ENCODE measurements at places on chromosomes 3 and 15.
A peak's percentile ranks its signal among the peaks of the same experiment; 100 is the strongest.

DNA sequence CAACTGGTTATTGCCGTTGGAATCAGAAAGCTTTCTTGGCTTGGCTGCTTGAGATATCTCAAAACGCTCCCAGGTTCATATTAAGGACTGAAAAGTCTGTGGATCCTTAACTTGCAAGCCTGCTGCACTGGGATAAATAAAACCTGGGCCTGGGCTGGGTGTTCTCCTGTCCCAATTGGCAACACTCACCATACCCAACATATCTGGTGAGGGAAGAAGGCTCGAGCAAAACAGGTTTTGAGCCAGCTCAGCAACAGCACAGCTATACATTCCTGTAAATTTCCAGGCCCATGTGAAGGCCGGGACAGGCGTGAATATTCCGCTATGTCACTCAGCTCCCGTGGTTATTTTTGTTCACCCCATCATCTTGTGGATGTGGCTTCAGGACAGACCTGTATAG is 169.0 kb upstream of the BCL6 start:
- no peak for DNase-seq

GRCh38 chr15:77514641-77515402 is 94.1 kb downstream of the HMG20A start:
- no peak for DNase-seq

- no peak for DNase-seq
These were observed 208.6 kb downstream of the NFKBIZ start for GRCh38 chr3:102057781-102058421.

DNA sequence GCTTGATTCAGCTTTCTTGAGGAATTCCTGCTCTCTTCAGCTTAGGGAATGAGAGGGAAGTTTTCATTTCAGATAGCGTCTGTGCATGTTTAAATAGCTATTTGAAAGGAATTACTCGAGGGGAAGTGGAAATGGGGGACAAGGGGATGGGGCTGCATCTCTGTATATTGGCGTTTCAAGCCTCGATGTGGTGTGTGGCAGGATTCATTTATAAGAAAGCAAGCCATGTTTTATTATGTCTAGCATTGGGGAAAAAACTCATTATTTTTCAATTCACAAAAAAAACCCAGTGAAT is 1.0 kb downstream of the ATP2C1 start:
- no peak for DNase-seq

- no peak for DNase-seq
These were observed 127.2 kb downstream of the SLCO3A1 start for GRCh38 chr15:91980502-91981267.

DNA sequence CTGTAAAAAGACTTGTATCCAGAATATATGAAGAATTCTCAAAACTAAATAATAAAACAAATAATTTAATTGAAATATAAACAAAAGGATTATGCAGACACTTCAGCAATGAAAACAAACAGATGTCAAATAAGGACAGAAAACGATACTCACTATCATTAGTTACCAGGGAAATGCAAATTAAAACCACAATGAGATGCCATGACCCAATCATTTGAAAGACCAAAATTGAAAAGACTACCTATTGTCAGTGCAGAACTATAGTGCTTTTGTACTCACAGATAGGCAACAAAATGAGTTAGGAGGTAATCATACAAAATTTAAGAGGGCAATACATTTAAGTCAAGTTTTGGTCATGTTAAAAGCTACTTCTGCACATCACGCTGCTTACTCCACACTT is 31.6 kb upstream of the OR5K4 start:
- DNase-seq, result no peak

DNA sequence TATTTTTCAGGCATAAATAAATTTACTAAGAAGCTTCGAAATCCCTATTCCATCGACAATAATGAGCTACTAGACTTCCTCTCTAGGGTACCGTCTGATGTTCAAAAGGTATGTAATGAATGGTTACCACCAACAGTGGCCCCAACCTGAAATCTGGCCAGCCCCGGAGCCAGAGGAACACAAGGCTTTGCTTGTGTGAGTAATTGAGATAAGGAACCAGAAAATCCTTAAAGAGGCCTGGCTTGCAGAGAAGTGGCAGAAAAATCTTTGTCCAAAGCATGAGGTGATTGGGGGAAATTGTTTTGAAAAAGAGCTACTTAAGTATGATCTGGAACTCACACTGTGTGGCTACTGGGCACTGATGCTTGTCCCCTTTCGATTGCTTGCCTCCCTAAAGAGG is 245.3 kb downstream of the MCTP2 start:
- no peak for DNase-seq

GRCh38 chr3:81695302-81695701 is 66.1 kb downstream of the GBE1 start:
- DNase-seq, result no peak

GRCh38 chr3:82715091-82715856 is 953.8 kb upstream of the GBE1 start:
- DNase-seq, result peak; percentile 68

GRCh38 chr3:15204005-15204404 is 2.0 kb upstream of the CAPN7 start:
- no peak for DNase-seq

Data from posterior vena cava (tissue), 2 donors.